ENCODE measurements at places on chromosomes 11 and 22.

GRCh38 chr11:19380375-19380774 is 139.6 kb upstream of the E2F8 start:
- DNase-seq = no peak

GRCh38 chr11:41895081-41895480 is 435.6 kb upstream of the LRRC4C start:
- DNase-seq = no peak

- DNase-seq = no peak
Measured at GRCh38 chr22:22048981-22049531, 66.5 kb upstream of the TOP3B start.

DNA sequence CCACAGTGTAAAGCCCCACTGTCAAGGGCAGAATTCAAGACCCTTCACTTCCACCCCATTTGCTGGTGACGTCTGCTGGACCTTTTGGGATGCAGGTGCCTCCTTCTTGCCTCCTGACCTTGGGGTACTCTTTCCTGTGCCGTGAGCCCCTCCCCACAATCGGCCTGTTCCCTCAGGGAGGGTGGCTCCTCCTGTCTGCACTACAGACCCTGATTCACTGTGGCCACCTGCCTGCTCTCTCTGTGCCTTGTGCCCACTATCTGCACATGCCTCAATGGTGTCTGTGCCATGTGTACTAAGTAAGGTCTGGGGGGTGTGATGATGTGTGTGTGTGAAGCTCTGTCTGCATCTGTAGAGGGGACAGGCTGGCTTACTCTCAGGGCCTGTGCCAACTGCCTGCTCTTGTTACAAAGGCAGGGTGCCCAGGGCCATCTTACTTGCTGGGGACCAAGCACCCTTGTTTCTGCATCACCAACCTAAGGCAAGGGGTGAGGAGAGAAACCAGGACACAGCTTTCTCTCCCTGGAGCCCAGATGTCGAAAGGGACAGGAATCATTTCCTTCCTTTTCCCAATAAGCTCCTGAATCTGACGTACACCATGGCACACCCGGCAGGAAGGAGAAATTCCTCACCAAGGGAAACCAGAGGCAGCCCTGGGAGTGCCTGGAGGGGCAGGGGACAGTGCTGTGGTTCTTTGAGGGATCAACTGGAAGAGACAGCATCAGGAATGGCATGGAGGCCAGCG is 3.7 kb downstream of the PPM1F start:
- DNase-seq = no peak

- no peak for DNase-seq
Measured at GRCh38 chr11:112730591-112730990, 230.6 kb upstream of the NCAM1 start.

GRCh38 chr11:120052196-120052775 is 85.6 kb downstream of the TRIM29 start:
- no peak for DNase-seq

- DNase-seq = no peak
Measured at GRCh38 chr11:9386901-9387300, 2.4 kb downstream of the IPO7 start.

GRCh38 chr11:94775567-94776327 is 7.6 kb downstream of the AMOTL1 start:
- no peak for DNase-seq

DNA sequence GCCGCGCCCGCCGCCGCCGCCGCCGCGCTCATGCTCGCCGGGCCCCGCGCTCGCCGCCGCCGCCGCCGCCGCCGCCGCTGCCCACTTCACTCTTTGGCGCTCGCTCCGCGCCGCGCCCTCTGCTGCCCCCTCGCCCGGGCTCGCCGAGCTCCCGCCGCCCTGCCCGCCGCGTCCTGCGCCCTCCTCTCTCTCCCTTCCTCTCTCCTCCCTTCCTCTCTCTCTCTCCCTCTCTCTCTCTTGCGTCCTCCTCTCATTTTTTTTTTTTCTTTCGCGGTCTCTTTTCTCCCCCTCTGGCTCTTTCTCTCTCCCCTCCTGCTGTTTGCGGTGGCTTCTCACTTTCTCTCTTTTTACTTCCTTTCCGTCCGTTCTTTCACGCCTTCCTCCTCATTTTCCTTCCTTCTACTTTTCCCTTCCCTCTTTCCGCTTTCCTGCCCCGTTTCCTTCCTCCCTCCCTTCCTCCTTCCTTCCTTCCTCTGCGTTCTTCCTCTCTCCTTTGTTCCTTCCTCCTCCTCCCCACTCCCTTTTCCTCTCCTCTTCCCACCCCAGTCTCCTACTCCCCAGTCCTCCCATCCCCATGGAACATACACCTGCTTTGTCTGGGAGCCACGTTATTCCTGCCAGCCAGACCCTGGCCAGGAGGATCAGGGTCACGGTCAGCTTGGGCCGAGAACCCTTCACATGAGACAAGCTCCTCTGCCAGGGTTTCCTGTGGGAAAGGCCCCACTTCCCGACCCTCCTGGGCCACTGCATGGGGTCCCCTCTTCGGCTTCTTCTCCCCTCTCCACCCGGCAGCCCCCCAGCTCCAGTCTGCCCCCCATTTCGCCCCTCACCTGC is 19.3 kb upstream of the SHISAL1 start:
- DNase-seq = no peak

DNA sequence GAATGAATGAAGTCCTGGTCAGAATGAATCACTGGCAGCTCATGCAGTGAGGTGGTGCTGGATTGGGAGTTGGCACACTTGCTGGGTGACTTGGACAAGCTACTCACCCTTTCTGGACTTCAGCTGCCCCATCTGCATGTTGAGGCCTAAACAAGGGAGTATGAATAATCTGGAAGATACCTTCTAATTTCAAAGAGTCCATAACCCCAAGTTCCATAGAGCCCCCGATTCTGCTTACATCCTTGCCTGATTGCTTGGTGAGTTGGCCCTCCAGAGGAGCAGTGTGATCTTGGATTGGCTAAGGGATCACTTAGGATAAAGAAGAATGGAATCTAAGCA is 18.3 kb upstream of the ACCSL start:
- no peak for DNase-seq

DNA sequence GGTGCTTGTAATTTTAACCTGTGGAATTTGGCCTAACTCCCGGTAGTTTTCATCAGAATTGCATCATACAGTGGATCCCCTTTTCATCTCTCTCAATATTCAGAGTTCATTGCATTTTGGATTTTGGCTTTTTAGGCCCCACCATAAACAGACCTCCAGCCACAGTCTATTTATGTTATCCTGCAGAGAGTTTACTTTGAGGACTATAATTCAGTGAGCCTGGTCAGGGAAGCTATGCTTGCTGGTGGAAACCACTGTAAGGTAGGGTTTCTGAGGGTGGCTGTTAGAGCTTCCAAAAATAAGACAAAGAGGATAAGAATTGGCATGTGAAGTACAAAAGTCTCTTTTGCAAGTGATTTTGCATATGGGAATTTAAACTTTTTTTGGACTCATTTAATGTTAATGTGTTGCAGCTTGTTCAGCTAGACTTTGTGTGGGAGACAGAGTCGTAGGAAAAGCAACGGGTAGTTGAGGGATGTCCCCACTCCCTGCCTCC is 34.8 kb upstream of the DDI1 start:
- no peak for DNase-seq

GRCh38 chr22:36758792-36759271 is 17.1 kb downstream of the IFT27 start:
- no peak for DNase-seq

- no peak for DNase-seq
Measured at GRCh38 chr11:113338730-113339129, 24.3 kb downstream of the TTC12 start.

DNA sequence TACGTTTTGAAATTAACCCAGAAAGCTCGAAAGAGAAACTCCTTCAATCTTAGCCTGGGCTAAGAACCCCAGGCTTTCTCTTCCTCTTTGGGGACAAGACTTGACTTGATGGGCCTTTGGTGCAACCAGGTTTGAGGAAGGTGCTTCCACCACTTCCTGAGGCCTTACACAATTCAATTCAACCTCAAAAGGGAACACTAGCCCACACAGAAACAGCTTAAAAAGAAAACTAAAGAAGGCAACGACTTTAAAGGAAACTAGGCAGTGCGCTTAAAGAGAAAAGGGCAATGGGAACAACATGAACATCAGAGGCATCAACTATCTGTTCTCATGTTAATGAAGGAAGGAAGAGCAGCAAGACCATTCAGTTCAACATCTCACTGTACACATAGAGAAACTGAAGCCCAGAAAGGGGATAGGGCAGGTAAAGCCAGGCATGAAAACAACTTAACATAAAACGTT is 24.8 kb downstream of the PAK1 start:
- no peak for DNase-seq

DNA sequence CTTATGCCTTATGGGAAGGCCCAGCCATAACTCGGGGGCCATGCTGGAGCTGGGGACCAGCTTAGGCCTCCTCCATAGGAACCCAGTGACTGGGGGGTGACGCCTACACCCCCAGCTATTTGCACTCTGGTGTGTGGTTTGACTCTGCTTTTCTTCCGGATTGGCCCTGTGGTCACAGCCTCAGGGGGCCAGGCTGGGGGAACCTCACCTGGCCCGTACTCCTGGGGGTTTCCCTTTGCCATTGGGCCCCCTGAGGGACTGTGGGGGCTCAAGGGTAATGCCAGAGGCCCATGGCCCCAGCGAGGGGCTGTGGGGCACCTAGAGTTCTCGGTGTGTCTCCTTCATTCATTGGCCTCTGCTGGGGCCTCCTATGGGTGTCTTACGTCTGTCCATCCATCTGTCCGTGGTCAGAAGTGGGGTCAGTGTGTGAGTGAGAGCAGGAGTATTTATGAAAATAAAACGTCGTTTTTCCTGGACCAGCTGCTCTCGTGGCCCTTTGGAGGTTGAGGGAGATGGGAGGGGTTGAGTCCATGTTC is 6.3 kb upstream of the SH3BP1 start:
- DNase-seq = no peak
